ENCODE measurements at places on chromosomes 11 and 22.

DNA sequence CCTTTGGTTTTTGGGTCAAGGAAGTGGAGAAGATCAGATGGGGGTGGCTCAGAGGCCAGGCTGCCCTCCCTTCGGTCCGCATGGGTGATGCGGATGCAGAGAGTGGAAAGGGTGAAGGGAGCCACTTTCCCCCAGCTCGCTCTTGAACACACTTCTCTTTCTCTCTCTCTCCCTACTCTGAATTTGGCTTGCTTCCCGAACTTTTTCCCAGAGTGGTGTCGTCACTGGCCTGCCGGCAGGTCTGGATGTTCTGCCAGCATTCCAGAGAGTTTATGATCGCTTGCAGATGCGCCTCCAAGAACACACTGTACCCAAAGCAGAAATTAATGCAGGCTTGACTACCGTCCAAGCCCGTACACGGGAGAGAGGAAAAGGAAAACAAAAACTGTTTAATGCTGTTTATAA, 103.2 kb downstream of the ZBTB16 start:
- peak; percentile 99 for DNase-seq

DNA sequence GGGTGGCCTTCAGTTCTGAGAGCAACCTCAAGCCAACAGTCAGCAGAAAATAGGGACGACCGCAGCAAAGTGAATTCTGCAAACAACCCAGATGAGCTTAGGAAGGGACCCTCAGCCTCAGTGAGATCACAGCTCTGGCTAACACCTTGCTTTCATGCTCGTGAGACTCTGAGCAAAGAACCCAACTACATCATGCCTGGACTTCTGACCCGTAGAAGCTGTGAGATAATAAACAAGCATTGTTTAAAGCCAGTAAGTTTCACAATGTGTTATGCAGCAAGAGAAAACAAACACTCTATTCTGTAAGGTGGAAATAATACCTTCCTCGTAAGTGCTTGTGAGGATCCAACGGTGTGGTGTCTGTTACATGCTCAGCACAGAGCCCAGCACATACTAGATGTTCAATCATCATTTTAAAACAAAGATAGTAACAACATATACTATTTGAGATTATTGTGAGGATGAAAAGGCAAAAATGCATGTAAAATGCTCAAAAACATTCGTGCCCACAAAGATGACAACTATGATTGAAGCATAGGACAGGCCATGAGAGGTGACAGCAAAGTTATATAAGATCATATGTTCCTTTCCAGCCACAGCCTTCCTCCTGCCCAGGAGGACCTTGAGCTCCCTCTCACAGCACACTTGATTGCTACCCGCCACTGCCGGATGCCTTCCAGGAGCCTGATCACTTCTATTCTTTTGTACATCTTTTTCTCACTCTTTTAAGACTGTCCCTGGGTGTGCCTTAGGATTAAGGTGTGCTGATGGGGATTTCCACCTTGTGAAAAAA, 433.3 kb downstream of the BUD13 start:
- no peak for DNase-seq

- peak; percentile 7 for DNase-seq
Measured at GRCh38 chr11:26088391-26088790, 243.5 kb upstream of the ANO3 start.

GRCh38 chr11:34870548-34871196, 45.5 kb downstream of the APIP start:
- DNase-seq, result no peak

DNA sequence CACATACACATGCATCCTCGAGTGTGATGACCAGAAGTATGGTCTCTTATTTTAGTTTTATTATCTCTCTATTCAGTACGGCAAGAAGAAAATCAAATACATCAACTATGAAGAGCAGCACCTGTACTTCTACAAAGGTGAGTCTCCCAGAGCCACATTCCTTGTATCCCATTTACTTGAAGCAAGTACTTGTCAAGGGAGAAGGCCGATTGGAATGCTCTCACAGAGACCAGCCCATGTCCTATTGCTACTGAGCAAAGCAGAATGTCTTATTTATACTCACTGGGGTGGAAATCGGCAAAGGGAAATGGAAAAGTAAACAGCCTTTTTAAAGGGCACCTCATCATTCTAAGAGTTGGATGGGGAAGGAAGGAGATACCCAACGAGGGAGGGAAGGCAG, 72.6 kb upstream of the OR5AK2 start:
- DNase-seq, result no peak

DNA sequence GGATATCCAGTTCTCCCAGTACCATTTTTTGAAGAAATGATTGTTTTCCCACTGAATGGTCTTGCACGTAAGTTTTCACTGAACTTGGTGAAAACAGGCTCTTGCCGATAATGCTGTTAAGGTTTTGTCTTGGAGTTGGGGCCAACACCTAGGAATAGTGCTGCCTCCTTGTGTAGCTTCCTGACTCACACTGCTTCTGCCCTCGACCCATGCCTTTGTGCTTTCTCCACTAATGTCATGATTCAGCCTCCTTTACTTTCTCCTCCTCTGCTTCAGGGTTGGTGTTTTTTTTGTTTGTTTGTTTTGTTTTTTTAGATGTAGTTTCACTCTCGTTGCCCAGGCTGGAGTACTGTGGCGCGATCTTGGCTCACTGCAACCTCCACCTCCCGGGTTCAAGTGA, 30.2 kb downstream of the SLC5A1 start:
- no peak for DNase-seq

GRCh38 chr22:27843441-27843840, 41.9 kb upstream of the MN1 start:
- no peak for DNase-seq

GRCh38 chr22:30453731-30454510, 17.9 kb downstream of the SEC14L3 start:
- DNase-seq, result no peak

DNA sequence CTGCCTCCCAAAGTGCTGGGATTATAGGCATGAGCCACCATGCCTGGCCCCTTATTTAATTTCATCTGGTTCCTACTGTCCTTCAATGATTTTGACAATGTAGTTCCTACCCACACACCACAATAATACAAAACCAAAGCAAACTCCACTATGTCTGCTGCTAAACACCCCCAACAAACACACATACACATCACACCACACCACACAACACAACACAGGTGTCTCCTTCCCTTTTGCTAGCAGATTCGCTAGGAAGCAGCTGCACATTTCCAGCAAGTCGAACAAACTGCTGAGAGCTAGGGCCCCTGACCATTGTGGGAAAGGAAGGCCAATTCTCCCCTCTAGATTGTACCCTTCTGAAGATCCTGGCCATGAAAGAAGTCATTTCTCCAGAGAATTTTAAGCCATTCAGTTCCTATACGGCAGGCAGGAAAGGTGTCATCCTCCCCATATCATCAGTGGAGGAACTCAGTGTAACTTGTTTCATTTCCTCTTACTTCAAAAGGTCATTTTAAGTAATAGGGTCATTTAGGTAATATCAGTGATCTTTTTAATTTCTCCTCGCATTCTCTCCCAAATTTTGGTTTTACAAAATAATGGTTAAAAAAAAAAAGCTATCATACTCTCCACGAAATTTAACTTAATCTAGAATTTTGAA, 18.5 kb downstream of the NUMA1 start:
- DNase-seq, result no peak

DNA sequence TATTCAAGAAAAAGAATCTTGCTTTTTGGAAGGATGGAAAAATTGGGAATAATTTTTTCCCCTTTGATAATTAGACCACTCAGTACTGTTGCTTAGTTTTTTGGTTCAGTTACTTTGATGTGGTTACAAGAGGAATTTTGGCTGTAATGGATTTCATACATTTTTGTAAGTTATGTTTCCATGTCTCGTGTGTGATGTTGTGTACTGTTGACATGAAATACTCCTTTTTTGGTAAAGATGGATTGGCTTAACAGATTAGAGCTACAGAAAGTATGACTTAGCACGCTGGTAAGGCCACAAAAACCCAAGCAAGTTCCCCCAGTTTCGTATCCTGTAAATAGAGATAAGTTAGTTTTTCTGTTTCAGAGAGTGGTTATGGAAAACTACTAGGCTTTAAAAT, 11.9 kb downstream of the TBCEL start:
- no peak for DNase-seq

GRCh38 chr22:30041475-30041874, 38.8 kb upstream of the HORMAD2 start:
- no peak for DNase-seq

GRCh38 chr11:93529707-93530467, 13.3 kb downstream of the SMCO4 start:
- DNase-seq, result peak; percentile 41

DNA sequence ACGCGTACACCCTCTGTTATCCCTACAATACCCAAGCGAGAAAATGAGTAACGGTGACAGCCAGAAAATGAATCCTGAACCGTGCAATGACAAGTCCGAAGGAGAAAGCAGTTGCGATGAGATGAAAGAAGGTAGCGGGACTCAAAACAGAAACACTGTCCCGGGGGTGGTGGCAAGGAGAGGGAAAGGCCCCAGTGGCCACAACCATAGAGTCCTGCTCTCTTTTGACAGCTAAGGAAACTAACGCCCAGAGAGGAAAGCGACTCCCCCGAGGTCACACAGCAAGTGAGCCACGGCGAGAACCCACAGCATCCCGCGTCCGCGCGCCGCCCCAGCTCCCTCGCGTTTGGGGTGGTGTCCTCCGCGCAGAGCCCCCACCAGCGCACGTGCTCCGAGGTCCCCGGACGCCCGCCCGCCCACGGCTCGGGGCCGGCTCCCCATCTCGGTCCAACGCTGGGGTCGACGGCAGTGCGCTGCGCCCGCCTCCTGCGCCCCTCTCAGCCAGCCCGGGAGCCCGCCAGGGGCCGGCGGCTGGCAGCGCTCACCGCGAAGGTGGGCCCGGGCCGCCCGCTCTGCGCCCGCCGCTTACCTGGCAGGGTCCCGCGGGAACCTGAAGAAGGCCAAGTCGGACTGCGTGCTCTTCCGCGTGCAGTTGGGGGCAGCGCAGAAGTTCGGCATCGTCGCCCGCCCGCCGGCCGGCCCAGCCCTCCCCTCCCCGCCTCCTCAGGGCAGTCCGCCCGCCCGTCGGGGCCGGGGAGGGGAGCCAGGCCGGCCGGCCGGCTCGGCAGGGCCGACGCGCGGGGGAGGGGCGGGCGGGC, 564 bp downstream of the THAP12 start:
- DNase-seq, result peak; percentile 15

DNA sequence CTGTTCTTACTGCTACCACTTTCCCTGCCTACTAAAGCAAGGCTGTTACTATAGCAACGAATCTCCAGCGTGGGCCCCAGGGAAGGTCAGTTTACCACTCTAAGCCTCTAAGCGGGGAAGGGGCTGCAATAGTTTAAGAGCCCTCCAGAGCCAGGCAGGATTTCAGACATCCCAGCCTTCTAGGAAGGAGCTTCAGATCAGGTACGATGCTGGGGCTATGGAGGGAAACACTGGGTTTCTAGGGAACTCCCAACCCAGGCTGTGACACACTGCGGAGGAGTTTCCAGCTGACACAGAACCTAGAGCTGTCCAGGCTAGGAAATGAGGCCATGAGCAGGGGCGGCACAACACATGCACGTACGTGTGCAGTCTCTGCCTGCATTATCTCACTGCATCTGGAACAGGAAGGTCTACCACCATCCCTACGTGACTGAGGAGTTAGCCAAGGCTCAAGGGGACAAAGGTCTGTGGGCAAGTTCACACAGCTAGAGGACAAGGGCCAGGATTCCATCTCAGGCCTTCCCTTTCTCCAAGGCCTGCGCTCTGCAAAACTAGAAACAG, 20.4 kb downstream of the HPS4 start:
- peak; percentile 40 for DNase-seq

DNA sequence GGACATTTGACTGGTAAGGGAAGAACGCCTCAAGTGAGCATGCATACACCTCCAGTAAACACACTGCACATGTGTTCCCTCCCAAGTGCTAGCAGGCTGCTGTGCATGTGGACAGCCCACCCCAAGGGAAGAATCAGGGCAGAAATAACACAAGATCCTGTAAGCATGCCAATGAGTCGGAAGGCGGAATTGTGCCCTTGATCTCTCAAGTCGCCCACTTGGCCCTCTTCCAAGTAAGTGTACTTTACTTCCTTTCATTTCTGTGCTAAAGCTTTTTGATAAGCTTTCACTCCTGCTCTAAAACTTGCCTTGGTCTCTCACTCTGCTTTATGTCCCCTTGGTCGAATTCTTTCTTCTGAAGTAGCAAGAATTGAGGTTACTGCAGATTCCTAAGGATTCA, 139.6 kb downstream of the TRPC6 start:
- no peak for DNase-seq

DNA sequence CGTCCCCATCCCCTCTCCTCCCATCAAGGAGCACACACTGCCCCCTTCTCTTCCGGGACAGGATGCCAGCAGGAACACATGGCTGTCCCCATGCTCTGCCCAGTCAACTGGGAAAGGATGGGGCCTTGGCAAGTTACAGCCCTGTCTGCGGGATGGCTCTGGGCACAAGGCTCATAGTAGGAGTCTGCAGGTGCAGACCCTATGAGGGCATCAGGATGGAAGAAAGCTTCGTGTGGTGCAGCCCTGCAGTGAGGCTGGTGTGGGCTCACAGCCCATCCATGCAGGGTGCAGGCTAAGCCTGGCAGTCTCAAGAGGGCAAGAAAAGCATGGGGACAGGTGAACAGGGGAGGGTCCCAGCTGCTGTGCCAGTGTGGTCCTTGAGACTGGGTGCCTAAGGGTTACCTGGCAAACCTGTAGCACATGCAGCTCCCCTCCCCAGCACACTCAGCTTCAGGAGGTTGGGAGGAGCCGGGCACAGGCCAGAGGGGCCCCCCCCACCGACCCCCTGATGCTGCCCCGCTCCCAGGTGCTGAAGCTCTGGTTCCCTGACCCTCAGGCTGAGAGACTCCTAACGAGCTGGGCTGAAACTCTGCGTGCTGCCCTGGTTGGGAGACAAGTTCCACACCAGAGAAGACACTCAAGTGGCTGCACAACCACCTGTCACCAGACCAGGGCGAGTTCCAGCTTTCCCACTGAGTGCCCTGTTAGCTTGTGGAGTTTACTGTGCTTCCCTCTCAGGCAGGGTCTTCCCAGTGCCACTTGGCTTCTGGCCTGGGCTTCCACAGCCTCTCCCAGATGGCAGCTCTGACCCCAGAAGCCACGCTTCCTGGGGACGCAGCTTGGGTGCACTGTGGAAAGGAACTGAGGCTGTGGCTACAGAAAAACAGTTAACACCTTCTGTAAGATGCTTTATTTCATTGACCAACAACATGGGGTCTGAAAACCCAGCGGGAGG, 3.3 kb upstream of the SCARF2 start:
- no peak for DNase-seq

DNA sequence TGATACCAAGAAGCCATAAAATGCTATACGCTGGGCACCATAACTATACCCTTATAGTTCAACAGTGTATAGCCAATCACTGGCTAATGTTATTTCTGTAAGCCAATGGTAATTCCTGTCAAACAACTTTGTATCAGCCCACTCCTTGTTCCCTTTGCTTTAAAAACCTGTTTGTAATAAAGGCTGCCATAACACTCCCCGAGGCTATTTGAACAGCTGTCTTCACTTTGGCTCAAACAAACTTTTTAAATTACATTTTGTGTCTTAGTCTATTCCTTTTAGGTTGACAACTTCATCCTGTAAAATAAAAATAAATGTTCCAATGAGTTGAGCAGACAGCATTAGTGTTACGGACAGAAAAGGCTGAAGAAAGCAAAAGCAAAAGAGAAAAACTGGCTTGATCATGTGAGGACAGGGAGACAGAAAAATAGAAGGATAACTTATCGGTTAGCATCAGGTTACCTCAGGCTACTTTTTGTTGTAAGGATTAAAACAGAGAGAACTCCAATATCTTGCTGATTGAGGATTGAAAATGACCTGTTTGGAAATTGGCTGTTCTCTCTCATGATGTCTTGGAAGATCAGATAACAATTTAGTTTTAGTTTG, 95.0 kb downstream of the AASDHPPT start:
- peak; percentile 33 for DNase-seq

All from iris pigment epithelial cell (primary cell).